Left ventricle myocardium inferior (tissue), 1 donor: ENCODE measurements at places on chromosomes 6 and 20.

DNA sequence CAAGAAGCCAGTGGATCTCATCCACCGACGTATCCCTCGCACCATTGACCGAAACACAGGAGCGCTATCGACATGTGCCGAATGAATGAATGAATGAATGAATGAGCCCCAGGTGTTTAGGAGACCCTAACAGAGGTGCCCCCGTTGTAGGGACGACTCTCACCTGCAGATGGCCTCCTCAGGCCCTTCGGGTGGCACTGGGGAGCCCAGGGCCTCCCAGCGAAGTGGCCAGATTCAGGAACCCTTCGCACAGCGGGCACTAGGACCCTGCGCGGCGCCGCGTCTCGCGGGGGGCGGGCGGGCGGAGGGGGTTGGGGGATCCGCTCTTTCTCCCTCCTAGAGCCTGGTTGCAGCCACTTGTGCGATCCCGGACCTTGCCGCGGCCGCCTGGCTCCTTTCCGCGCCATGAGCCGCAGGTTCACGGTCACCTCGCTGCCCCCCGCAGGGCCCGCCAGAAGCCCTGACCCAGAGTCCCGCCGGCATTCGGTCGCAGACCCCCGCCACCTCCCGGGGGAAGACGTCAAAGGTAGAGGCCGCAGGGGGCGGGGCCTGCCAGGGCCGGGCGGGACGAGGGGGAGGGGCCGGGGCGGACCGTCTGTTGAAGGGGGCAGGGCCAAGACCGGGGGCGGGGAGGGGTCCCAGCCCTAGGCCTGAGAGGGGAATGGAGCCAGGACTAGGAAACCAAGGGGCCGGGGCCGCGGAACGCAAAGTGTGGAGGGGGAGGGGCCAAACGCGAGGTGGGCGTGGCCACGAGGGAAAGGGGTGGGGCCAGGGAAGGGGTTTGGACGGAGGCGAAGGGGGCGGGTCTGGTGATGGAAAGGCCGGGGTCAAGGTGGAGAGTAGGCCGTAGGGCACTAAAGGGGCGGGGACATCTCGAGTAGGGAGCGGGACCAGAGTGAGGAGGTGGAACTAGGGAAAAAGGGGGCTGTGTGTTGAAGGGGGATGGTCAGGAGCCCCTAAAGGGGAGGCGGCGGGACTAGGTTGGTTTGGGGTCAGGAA is 7.4 kb upstream of the SLC12A5 start:
- DNase-seq, result no peak
- H3K27ac ChIP-seq, result no peak overlapping the region
- H3K36me3 ChIP-seq, result no peaks in the 10 kb centered on the region
- peak overlapping the region; percentile 63 for H3K4me3 ChIP-seq
- H3K4me1 ChIP-seq, result peaks cover 19% of the 10 kb centered on the region

- no peaks in the 10 kb centered on the region for H3K27me3 ChIP-seq
- H3K36me3 ChIP-seq, result no peaks in the 10 kb centered on the region
- H3K4me1 ChIP-seq, result peaks cover 9% of the 10 kb centered on the region
- peak overlapping the region; percentile 65 for H3K4me3 ChIP-seq
- DNase-seq, result peak; percentile 55
These were observed 94.5 kb downstream of the HTR1B start for GRCh38 chr6:77368660-77369313.

DNA sequence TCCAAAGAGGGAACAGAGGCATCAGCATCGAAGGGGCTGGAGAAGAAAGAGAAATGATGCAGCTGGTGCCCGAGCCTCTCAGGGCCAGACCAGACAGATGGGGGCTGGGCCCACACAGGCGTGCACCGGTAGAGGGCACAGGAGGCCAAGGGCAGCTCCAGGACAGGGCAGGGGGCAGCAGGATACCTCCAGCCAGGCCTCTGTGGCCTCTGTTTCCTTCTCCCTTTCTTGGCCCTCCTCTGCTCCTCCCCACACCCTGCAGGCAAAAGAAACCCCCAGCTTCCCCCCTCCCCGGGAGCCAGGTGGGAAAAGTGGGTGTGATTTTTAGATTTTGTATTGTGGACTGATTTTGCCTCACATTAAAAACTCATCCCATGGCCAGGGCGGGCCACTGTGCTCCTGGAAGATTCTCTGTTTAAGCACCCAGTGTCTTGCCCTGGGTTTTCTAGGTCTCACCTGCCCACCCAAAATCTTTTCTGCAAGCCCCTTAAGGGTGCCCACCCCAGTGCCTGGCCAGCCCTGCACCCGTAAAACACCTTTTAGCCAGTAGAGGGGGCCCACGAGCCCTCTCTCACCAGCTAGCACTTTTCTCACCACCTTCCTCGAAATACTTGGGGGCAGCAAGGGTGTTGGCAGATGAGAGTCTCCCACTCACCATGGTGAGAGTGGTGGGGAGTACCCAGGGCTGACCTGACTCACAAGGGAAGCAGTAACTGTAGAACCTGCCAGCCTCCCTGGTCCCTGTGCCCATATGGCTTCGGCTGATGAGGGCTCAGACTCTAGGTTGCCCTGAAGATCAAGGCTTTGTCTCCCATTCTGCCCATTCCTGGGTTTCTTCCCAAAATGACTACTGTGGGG is 35.7 kb upstream of the ID1 start:
- H3K4me1 ChIP-seq, result peaks cover 58% of the 10 kb centered on the region
- peaks cover 37% of the 10 kb centered on the region for H3K36me3 ChIP-seq
- H3K4me3 ChIP-seq, result no peak overlapping the region
- DNase-seq, result peak; percentile 57
- peak overlapping the region; percentile 96 for H3K27ac ChIP-seq

DNA sequence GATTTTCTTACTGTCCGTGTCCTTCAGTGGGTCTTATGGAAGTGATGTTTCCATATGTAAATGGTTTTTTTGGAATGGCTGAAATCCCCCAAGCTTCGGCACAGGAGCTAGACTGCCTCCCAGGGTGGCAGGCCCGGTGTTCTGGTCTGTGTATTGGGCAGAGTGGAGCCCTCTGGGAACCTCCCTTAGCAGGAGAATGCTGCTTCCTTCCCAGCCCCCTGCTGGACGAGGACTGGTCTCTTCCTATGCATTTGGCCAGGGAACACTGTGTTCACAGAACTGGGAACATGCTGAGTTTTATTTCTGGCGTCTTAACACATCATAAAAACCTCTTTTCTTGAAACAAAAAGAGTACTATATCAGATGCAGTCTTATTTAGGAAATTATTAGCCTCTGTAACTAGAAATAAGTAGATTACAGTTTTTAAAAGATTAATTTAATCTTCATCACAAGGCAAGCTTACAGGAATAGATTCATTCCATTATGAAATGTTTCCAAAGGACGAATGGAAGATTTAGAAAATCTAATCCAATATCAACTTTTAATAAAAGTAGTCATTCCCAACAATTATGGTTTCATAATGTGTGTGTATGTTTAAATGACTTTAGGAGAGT is 56.6 kb downstream of the SYTL3 start:
- no peaks in the 10 kb centered on the region for H3K36me3 ChIP-seq
- no peaks in the 10 kb centered on the region for H3K27me3 ChIP-seq
- H3K4me1 ChIP-seq, result peaks cover 50% of the 10 kb centered on the region
- H3K4me3 ChIP-seq, result no peak overlapping the region
- peak overlapping the region; percentile 87 for H3K27ac ChIP-seq

GRCh38 chr6:106125925-106126435 is 39.8 kb downstream of the PRDM1 start:
- no peak overlapping the region for H3K4me3 ChIP-seq
- DNase-seq, result no peak
- no peak overlapping the region for H3K27ac ChIP-seq
- no peaks in the 10 kb centered on the region for H3K4me1 ChIP-seq

DNA sequence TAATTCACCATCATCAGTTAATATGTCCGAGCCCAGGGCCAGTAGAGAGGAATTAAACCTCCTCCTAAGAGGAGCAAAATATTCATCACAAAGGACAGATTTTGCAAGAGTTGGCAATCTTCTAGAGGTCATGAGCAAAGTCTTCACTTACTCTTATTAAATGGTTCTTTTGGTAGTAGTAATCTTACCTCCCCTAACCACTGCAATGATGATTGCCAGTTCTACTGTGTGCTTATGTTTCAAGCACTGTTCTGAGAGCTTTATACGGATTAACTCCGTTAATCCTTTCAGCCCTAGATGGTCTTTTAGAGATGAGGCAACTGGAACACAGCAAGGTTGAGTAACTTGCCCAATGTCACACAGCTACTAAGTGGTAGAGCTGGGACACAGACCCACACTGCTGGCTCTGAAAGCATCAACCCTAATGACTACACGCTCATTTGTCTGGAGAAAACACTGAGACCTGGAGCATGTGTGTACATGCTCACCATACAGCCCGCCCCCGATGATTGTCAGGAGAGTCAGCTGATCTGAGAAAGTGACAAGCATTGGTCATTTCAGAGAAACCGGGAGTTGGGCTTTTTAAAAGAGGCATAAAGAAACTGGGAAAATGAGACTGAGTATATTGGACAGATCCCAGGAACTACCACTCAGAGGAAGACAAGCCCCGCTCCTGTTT is 276.0 kb downstream of the NRN1 start:
- DNase-seq, result no peak
- H3K27me3 ChIP-seq, result no peaks in the 10 kb centered on the region
- no peaks in the 10 kb centered on the region for H3K4me1 ChIP-seq

DNA sequence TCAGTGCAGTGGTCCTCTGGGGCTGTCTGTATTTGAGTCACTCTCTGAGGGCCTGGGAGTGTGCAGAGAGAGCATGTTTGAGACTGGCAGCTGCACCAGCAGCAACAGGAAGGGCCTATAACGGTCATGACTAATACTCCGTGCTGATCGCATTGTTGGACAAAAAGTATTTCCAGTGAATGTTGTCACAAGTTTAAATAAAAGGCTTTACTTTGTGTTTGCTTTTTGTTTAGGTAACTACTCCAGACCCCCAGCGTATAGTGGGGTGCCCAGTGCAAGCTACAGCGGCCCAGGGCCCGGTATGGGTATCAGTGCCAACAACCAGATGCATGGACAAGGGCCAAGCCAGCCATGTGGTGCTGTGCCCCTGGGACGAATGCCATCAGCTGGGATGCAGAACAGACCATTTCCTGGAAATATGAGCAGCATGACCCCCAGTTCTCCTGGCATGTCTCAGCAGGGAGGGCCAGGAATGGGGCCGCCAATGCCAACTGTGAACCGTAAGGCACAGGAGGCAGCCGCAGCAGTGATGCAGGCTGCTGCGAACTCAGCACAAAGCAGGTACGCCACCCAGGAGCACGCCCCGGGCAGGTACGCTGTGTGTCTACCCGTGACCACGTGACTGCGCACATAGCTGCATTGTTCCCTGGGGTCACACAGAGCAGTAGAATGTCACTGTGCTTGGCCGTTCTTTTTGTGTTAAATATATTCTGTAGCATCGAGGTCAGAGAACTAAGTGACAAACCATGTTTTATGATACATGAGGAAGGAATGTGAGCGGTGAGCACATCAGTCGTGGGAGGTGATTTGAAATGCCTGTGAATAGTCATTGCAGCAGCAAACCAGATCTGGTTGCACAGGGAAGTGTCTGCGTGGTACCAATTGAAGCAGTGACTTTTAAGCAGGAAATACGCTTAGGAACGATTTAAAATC is 174.7 kb downstream of the TMEM242 start:
- peaks cover 17% of the 10 kb centered on the region for H3K36me3 ChIP-seq
- peak; percentile 71 for DNase-seq
- H3K27me3 ChIP-seq, result no peaks in the 10 kb centered on the region
- peak overlapping the region; percentile 68 for H3K27ac ChIP-seq

DNA sequence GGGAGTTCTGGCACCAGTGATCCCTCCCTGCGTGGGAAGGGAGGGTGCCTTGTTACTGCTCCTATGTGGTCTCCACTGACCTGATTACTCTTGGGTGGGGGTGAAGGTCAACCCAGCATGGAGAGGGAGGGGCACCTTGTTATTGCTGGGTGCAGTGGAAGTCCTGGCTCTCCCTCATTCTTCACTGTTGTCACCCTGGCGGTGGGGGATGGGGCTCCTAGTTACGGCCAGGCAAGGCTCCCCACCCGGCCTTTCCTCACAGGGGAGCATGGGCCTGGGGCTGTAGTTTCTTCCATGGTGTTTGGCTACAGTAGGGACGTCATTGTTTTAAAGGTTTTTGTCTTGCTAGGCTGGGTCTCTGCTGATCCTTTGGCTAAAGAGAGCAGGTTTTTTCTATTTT is 40.8 kb downstream of the PACSIN1 start:
- no peak for DNase-seq
- no peak overlapping the region for H3K27ac ChIP-seq
- H3K4me1 ChIP-seq, result no peaks in the 10 kb centered on the region
- H3K36me3 ChIP-seq, result no peaks in the 10 kb centered on the region
- no peak overlapping the region for H3K4me3 ChIP-seq
- peaks cover 11% of the 10 kb centered on the region for H3K27me3 ChIP-seq

GRCh38 chr6:149642829-149643580 is 5.5 kb downstream of the KATNA1 start:
- H3K4me3 ChIP-seq, result no peak overlapping the region
- H3K27me3 ChIP-seq, result no peaks in the 10 kb centered on the region
- peaks cover 3% of the 10 kb centered on the region for H3K36me3 ChIP-seq
- H3K4me1 ChIP-seq, result peaks cover 33% of the 10 kb centered on the region
- peak overlapping the region; percentile 36 for H3K27ac ChIP-seq

DNA sequence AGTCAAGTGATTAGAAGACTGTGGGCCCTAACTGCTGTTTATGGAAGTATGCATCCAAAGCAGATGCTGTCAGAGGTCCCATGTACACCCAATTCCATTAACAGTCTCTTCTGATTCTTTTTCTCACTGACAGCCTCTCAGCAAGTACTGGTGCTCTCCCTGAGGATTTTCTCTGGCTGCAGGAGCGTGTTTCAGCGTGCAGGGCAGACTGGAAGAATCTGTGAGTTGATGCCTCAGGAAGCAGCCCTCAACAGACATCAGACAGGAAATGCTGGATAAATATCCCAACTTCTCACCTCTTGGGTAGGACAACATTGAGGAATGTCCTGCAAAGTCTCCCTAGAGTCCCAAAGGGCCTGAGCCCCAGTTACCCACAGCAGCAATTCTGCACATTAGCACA is 40.8 kb downstream of the ANKEF1 start:
- H3K27me3 ChIP-seq, result peaks cover 13% of the 10 kb centered on the region
- no peak for DNase-seq
- peak overlapping the region; percentile 36 for H3K27ac ChIP-seq
- peaks cover 25% of the 10 kb centered on the region for H3K4me1 ChIP-seq
- H3K4me3 ChIP-seq, result no peak overlapping the region

GRCh38 chr6:52209770-52210169 is 23.6 kb downstream of the IL17A start:
- H3K4me3 ChIP-seq, result no peak overlapping the region
- H3K27ac ChIP-seq, result no peak overlapping the region
- no peak for DNase-seq
- no peaks in the 10 kb centered on the region for H3K4me1 ChIP-seq

- no peaks in the 10 kb centered on the region for H3K4me1 ChIP-seq
- no peaks in the 10 kb centered on the region for H3K36me3 ChIP-seq
- no peak for DNase-seq
- no peak overlapping the region for H3K4me3 ChIP-seq
These were observed 13.4 kb upstream of the BTN3A2 start for GRCh38 chr6:26351544-26351953.

GRCh38 chr6:34062815-34063214 is 83.1 kb downstream of the GRM4 start:
- H3K27me3 ChIP-seq, result peaks cover 97% of the 10 kb centered on the region
- no peak for DNase-seq
- H3K4me3 ChIP-seq, result no peak overlapping the region

DNA sequence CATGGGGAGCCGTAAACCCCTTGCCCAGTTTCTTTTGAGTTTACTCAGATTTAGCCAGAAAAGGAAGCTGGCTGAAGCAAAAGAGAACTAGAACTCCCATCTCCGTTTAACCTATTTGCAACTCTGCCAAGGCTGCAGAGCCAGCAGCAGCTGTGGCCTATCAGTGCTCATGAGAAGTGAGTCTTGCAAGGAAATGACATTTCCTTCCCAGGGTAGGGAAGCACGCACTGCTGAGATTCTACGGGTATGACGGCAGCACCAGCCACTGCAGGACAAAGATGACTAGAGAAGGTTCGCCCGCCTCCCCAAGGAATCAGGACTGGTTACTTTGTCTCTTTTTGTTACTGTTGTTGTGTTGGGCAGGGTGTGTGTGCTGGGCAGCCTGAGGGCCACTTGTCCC is 47.6 kb downstream of the PPP1R3G start:
- H3K27ac ChIP-seq, result peak overlapping the region; percentile 79
- no peaks in the 10 kb centered on the region for H3K27me3 ChIP-seq
- peak; percentile 70 for DNase-seq
- peaks cover 31% of the 10 kb centered on the region for H3K4me1 ChIP-seq
